ENCODE measurements at places on chromosomes 3 and 15.

DNA sequence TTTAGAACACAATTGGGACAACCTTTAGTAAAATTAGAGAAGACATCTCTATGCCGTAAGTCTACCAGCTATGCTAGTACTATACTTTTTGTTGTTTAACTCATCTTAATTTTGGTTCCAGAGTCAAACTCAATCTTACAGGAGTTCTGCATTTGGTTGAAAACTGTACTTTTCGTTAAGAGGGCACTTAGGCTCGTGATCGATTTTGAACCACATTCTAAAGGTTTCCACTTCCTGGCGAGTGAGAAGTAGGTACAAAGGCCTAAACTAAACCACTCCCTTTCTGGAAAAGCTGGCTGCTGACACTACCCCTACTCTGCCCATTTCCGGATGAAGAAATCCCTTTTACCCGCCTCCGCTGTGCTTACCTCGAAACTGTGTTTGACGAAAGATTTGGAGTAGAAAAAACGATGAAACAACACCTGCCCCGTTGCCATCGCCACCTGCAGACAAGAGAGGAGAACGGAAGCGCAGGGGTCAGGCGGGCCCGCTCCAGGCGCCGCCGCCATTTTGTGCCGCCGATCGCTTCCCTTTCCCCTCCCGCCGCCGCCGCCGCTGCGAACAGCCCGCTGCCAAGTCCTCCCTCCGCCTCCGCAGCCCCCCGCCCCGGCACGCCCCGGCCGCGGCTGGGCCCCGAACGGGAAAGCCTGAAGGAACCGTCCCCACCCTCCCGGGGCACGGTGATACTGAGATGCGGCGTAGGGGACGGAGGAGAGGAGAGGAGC lies 748 bp downstream of the CCNL1 start:
- DNase-seq: no peak

DNA sequence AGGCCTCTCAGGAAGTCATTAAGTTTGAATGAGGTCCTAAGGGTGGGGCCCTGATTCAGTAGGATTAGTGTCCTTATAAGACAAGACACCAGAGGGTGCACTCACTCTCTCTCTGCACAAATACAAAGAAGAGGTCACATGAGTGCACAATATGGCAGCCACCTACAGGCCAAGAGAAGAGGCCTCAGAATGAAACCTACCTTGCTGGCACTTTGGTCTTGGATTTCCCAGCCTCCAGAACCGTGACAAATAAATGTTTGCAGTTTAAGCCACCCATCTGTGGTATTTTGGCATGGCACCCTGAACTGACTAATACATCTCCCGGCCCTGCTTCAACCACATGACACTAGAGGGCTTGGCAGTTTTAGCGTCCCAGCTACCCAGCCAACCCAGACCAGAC lies 73.9 kb upstream of the CHRNB4 start:
- no peak for DNase-seq

DNA sequence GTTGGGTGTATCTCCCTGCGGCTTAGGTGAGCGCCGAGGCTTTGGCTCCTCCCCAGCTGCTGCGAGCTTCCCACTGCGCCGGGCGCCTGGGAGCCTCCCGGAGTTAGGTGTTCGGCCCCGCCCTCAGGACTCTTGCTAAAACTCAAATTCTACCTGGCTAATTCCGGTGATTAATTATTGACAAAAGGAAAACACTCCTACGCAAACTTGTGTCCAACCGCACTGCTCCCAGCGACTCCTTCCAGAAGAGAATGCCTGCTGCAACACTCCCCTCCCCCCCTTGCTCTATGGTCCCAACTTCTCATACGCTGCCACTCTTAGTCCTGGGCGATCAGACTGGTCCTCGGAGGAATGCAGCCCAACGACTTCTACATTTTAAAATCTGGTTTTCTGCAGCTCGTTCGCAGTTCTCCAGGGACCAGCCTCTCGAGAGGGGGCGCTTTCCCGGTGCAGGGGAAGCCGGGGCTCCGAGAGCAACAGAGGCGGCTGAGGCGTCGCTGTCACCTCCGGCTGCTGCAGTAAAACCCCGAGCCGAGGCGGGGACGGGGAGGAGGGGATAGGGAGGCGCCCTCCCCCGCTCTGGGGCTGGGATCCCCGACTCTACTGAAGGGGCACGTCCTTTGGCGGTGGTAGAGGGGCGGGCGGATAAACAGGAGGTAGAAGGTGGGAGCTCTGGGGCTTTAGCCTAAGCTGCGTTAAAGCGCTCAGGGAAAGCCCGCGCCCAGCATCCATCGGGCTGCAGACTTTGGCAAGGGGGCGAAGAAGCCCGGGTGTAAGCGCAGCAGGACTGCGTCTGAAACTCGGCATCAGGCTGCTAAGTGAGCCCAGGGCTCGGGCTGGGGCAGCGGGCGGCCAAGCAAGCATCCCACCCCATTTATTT lies at the start of gene SPTSSB:
TSS of gene SPTSSB (minus strand) at position 77 of the 880 bp plus-strand sequence. CDS start 25,194 bp downstream, outside the sequence.
- DNase-seq: no peak

- no peak for DNase-seq
These were observed 73.8 kb downstream of the BDH1 start for GRCh38 chr3:197482001-197482400.

DNA sequence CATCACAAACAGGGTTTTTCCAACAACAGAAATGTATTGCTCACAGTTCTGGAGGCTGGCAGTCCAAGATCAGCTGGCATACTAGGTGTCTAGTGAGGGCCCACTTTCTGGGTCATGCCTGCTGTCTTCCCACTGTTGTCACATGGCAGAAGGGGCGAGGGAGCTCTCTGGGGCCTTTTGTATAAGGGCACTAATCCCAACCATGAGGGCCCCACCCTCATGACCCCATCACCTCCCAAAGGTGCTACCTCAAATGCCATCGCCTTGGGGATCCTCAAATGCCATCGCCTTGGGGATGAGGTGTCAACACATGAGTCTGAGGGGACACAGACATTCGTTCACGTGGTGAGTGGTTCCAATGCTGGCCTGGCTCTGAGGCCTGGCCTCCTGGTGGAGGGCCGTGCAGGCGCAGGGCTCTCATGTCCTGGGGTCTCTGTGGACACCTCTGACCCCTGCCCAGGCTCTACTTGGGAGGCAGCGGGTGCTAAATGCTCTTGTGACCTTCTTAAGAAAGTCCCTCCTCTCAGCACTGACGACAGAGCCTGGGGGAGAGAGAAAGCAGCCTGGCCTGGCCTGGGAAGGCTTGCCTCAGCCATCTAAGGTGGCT lies 16.8 kb downstream of the NUP210 start:
- no peak for DNase-seq

- no peak for DNase-seq
These were observed 34.8 kb downstream of the NEO1 start for GRCh38 chr15:73087098-73087497.

DNA sequence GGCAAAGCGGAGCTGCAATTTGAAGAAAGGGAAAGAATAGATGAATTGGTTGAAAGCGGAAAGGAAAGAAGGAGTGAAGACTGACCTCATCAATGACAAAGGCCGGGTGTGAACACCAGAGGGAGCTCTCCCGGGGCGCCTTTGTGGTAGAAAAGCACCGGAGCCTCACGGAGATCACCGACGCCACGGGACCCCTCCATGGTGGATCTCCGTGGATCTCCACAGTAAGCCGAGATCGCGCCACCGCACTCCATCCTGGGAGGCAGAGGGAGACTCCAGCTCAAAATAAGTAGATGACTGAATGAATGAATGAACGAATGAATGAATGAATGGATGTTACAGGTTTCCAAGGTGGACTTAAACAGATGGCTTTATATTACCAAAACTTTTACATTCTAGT lies 25.0 kb downstream of the GPR160 start:
- DNase-seq: no peak

DNA sequence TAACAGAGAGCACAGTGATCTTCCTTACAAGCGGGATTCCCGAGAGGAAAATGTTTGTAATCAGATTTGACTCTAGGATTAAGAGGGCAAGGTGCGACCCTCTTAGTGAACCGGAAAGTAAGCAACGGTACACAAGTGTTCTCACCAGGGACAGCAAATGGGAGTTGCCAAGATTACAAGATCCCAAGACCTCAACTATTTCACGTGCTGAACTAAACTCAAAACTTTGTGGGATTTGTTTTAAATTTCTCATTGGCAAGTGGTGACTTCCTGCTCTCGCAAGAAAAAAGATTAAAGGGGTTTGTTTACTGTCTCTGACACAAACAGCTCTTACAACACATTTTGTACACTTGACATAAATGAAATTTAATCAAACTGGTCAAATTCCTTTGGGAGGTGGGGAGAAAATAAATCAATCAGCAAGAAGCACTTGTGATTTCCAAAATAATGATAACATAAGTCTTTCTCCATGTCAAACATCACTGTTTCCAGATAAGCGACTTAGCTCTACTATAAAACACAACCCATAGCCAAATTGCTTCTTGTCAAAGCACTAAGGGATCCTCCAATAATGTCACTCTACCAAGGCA lies 2.2 kb upstream of the PGPEP1L start:
- DNase-seq: no peak

GRCh38 chr15:67074886-67075229 lies 9.5 kb downstream of the SMAD3 start:
- DNase-seq: no peak

DNA sequence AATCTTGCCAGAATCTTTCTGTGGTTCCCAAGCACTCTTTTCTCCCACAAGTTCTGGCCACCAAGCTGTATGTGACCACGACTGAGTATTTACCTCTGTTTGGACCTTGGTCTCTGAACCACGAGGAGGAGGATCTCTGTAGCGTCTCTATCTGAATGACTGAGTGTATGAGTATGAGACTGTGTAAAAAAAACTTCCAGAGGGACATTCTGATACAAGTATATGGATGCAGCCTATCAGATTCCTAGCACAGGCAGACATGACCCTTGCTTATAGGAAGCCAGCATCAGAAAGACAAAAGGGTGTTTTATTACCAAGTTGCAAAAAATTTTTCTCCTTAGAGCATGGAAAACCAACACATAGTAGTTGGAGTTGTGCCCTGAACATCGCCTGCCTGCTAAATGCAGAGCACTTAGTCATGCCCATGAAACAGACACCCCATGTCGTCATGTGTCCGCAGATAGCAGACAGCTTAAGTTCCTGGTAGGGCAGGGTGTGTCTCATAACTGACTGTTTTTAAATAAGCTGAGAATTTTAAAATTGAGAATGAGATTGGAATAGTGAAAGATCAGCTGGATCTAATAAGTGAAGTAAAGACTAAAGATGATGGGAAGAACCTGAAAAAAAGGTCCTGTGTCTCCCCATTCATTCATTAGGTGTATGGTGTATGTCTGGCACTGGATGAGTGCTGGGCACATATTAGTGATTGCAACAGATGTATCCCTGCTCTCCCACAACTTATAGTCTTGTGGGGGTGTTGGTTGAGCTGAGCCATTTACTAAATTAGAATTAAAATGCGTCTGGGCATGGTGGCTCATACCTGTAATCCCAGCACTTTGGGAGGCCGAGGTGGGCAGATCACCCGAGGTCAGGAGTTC lies 30.9 kb downstream of the DAG1 start:
- no peak for DNase-seq

DNA sequence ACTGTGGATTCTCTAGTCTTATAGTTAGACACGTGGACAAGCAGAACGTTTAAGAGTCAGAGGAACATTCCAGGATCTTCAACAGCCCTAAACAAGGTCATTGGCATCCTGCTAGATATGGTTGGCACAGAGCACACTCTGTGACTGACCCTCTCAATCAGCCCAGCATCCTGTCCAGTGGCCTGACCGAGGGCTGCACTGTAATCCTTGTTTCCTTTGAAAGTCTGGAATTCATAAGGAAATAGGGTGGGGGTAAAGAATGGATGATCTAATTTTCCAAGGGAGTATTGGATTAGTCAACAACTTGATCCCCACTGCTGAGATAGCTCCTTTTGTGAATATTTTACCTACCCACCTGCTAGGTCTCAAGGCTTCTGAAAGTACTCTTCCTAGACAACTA lies 94.5 kb upstream of the DLG1 start:
- DNase-seq: no peak

GRCh38 chr3:27078246-27078913 lies 290.8 kb downstream of the NEK10 start:
- DNase-seq: no peak

DNA sequence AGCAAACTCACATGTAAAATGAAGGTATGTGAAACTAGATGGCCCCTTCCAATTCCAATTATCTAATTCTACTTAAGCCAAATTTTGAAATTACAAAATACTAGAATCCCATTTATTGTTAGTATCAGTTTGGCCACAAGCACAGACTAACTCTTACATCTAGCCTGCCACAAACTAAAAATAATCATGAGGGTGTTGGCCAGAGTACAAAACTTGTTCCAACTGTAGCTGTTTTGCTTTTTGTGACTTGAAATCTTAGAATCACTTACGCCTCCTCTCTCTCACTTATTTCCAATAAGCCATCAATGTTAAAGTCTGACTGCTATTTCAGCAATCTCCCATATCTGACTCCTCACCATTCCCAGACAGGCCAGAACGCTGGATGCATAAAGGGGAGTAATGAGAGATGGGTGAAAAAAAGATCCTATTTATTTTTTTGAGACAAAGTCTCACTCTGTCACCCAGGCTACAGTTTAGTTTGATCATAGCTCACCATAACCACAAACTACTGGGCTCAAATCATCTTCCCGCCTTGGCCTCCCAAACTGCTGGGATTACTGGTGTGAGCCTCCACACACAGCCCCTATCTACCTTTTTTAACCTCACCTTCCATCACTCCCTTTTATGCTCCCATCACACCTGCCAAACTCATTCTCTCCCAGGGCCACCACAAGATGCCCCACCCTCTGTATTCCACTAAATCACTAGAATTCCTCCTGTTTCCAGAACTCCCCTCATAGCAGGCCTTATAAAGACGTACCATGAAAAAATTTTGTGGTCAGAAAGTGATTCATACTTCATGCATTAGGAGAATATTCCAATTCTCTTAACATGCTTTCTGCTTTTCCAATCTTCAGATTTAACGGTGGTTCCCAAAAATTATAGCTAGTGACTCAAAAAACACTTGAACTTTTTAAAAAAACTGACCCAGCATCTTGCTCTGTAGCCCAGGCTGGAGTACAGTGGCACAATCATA lies 36.5 kb downstream of the ATOSA start:
- DNase-seq: no peak
